ENCODE measurements at places on chromosomes 6 and 20. TPM values are rescaled to one million over a fixed set of nuclear protein-coding genes. Genes with fewer than 3 reads are reported as not detected.

APCDD1L gene
- total RNA-seq: 173 TPM

TUBB2A gene
- total RNA-seq: 75.9 TPM

RIN2 gene
- 50.4 TPM for total RNA-seq

HSPA12B gene
- total RNA-seq: not detected

KCNK16 gene
- total RNA-seq: not detected

ISM1 gene
- under 0.01 TPM for total RNA-seq

BPIFB2 gene
- total RNA-seq: not detected

TEAD3 gene
- 16.2 TPM for total RNA-seq

XKR7 gene
- not detected for total RNA-seq

AFG1L gene
- 4.6 TPM for total RNA-seq

PPP1R3D gene
- 6.5 TPM for total RNA-seq

SIRPD gene
- total RNA-seq: not detected

MCHR2 gene
- not detected for total RNA-seq

CDH22 gene
- total RNA-seq: not detected

FAM209A gene
- total RNA-seq: not detected

PGC gene
- total RNA-seq: not detected

SULF2 gene
- total RNA-seq: 8.1 TPM

CTNNBL1 gene
- total RNA-seq: 23.6 TPM

SOX18 gene
- total RNA-seq: 0.07 TPM

SLC44A4 gene
- not detected for total RNA-seq

SLC9A8 gene
- 10.0 TPM for total RNA-seq

SYCP2L gene
- total RNA-seq: not detected

DYNLT2 gene
- 0.39 TPM for total RNA-seq

TDRD6 gene
- total RNA-seq: 0.13 TPM

CST2 gene
- 17.5 TPM for total RNA-seq

MLN gene
- not detected for total RNA-seq

GINS1 gene
- 4.5 TPM for total RNA-seq

CDH26 gene
- total RNA-seq: 0.59 TPM

BMP7 gene
- not detected for total RNA-seq

MOXD1 gene
- 41.5 TPM for total RNA-seq

SS18L1 gene
- total RNA-seq: 19.4 TPM

CCN6 gene
- 0.10 TPM for total RNA-seq

LY6G6F gene
- not detected for total RNA-seq

MMP24 gene
- 0.98 TPM for total RNA-seq

CD24 gene
- 3.3 TPM for total RNA-seq

EEF1A2 gene
- 3.5 TPM for total RNA-seq

Data from smooth muscle cell of the pulmonary artery (primary cell).